NCI-H1092 treated with DMSO at 0.1 percent for 48 hours (cell line): ENCODE measurements at places on chromosomes 2 and 18.

DNA sequence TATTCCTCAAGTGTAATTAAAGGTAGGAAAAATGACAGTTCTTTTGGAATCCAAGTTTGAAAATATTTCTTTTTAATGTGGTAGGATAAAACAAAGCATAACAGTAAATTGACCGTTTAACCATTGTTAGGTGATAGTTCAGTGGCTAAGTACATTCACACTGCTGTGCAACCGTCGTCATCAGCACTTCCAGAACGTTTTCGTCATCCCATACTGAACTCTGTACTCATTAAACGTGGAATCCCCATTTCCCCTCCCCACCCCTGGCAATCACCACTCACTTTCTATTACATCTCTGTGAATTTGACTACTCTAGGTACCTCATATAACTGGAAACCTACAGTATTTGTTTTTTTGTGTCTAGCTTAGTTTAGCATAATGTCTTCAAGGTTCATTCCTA, 32.9 kb upstream of the FZD5 start:
- no peak for DNase-seq

- DNase-seq: no peak
Measured at GRCh38 chr2:157894694-157895435, 18.7 kb upstream of the ACVR1 start.

- DNase-seq: no peak
Measured at GRCh38 chr2:18800240-18800971, 211.0 kb upstream of the NT5C1B start.

- no peak for DNase-seq
Measured at GRCh38 chr2:104023765-104024164, 830.1 kb upstream of the POU3F3 start.

- no peak for DNase-seq
Measured at GRCh38 chr18:49841236-49842217, 28.2 kb upstream of the ACAA2 start.

GRCh38 chr2:96884299-96885094, 14.6 kb upstream of the SEMA4C start:
- DNase-seq: no peak

GRCh38 chr2:32711219-32711618, 83.4 kb downstream of the TTC27 start:
- DNase-seq: no peak

DNA sequence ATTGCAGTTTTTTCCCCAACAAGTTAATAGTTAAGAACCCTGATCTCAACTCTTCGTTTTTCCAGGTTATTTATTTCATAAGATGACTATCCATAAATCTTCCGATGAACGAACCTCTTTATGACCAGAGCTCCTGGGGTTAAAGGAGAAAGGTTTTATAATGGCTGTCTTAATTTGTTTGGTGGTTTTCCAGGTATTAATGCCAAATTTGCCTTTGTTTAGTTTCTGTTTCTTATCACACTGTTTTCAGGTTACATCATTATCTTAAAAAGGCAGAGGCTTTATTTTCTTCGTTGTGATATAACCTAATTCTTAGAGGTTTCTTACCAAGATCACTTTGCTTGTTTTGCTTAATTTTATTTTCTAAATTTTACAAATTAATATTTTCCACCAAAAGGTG, 10.1 kb downstream of the ZNF638 start:
- no peak for DNase-seq
